Cardiac fibroblast (primary cell): ENCODE measurements at places on chromosomes 13 and 19.

GRCh38 chr13:71787414-71787813 lies 79.6 kb downstream of the DACH1 start:
- DNase-seq: no peak

GRCh38 chr13:40115426-40115825 lies 460.0 kb downstream of the COG6 start:
- peak; percentile 34 for DNase-seq

GRCh38 chr19:48836089-48837017 lies at the start of gene HSD17B14:
Gene HSD17B14, minus strand, starts transcription at chr19:48836491. Its CDS starts 80 bp downstream, at chr19:48836411.
- DNase-seq: peak; percentile 65

GRCh38 chr13:93698016-93698613 lies 471.5 kb downstream of the GPC6 start:
- no peak for DNase-seq

DNA sequence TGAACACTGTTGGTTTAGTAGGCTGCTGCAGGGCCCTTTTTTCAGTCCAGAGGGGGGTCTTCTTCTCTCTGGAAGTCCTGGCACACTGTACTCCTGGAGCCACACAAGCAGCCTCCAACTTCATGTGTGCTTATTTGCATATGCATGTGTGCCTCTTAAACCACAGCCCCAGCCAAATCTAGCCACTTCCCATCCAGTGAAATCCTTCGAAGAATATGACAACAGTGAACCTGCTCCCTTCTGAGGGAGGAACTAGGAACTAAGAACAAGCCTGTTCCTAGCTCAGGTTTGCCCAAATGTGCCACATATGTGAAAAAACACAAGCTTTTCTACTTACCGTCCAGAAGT lies 348.5 kb downstream of the FOXO1 start:
- no peak for DNase-seq

DNA sequence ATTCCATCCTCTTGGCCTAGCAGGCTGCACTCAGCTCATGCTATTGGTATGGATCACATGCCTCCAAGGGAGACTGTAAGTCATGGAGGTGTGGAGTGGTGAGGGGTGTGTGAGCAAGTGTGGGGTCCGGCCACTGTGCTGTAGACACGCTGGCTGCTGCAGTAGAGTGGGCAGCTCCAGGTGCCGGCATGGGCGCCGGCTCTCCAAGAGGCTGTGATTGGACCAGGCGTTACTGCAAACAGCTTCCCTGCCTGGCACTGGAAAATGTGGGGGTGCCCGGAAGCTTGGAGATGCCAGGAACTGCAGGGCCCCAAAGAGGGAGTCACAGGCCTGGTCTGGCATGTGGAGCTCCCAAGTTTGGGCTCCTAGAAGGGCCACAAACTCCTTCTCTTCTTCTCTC lies 245.7 kb downstream of the GPC6 start:
- DNase-seq: no peak

- DNase-seq: no peak
Observed at GRCh38 chr19:42216653-42217519, 591 bp downstream of the DEDD2 start.

DNA sequence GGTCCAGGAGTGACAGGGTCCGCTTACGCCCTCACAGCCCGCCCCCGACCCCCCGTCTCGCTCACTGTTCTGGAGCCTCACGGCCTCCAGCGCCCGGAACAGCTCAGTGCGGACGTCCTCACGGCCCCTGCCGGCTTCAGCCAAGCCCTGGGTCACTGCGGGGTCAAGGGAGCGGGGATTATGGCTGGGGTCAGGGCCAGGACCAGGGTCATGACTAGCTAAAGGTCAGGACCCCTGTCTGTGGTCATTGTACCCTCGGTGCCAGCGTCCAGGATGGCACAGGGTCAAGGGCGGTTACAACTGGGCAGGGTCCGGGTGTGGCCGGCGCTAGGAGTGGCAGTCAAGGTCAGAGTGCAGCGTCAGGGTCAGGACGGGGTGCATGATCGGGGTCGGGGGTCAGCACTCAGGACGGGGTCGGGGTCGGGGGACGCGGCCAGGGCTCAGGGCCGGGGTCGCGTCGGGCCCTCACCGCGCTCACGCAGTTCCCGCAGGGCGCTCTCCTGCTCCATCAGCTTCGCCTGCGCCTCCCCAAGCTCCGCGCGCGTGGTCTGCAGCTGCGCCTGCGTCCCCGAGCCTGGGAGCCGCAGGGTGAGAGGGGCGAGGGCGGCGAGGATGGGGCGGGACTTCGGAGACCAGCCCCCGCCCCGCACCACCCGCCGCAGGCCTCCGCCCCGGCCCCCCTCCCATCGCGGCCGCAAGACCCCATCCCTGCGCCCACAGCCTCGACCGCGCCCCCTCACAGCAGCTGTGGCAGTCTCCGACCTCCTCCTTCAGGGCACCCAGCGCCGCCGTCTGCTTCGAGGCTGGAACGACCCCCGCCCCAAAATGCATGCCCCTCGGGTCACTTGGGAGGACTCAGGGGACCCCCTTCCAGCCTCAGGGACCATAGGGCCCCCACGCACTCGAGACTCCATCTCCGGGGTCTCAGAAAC lies 1.4 kb downstream of the CLEC4G start:
- no peak for DNase-seq

DNA sequence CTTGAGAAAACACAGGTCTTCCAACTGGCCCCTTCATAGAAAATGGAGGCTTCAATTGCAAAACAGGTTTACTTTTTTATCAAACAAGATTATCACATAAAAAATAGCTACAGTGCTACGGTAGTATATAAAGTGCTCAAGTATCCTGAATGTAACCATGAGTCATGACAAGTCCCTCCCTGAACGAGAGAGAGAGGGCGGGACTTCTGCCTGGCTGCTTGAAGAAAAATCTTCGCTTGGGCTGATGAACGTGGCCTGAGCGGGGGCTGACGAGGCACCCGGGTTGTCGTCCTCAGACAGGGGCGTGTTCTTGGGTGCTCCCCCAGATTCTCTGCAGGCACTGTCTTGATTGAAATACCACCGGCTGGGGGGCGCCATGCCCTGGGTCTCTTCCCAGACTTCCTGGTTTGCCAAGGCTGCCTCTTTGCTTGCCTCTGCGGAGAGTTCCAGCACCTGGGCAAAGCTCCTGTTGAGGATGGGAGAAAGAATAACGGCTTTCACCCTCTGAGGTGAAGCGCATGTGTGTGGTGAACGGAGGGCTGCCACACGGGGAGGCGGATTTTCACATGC lies 23.2 kb upstream of the CPAMD8 start:
- DNase-seq: peak; percentile 61

GRCh38 chr13:42035905-42036521 lies 12.4 kb upstream of the DGKH start:
- peak; percentile 25 for DNase-seq

DNA sequence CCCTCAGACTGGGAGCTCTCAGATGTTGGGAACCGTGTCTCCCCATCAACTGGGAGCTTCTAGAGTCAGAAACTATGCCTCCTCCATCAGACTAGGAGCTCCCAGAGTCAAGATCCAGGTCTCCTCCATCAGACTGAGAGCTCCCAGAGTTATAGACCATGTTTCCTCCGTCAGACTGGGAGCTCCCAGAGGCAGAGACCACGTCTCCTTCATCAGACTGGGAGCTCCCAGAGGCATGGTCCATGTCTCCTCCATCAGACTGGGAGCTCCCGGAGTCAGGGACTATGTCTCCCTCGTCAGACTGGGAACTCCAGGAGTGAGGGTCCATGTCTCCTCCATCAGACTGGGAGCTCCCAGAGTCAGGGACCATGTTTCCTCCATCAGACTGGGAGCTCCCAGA lies 10.0 kb downstream of the CEACAM16 start:
- DNase-seq: no peak

DNA sequence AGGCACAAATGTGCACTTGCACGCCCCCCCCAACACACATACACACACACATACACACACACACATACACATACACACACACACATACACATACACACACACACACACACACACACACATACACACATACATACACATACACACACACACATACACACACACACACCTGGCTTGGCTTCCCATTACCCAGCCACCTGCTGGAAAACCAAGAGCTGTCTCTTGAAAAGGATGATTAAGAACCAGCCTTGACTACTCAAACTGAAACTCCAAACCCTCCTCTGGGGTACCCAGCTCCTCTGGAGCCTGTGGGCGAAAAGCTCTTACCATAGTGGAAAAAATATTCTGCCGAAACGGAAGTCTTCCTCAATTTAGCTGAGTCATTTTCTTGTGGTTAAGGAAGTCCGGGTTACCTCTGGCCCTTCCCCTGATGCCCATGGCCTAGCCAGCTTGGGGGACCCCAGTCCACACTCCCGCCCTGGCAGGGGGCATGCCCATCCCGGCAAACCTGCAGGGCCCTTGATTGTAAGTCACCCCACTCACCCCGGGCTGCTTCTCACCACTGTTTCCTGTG lies 21.9 kb downstream of the CEBPA start:
- DNase-seq: no peak

GRCh38 chr13:111396457-111396856 lies 76.0 kb downstream of the TEX29 start:
- no peak for DNase-seq

DNA sequence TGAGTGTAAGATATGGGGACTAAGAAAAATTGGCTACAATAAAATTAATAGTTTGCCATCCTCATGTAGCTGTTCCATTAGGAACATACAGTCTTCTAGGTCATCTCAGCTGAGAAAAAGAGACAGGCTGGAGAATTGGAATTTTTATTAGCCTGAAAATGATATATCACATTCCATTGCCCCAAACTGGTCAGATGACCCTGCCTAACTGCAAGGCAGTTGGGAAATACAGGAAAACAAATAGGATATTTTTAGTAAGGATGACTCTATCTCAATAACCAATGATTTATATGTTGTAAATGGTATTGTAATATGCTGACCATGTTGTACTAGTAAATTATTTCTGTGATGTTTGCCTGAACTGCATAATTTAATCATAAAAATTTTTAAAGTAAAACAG lies 673.8 kb downstream of the PCDH9 start:
- DNase-seq: peak; percentile 37

DNA sequence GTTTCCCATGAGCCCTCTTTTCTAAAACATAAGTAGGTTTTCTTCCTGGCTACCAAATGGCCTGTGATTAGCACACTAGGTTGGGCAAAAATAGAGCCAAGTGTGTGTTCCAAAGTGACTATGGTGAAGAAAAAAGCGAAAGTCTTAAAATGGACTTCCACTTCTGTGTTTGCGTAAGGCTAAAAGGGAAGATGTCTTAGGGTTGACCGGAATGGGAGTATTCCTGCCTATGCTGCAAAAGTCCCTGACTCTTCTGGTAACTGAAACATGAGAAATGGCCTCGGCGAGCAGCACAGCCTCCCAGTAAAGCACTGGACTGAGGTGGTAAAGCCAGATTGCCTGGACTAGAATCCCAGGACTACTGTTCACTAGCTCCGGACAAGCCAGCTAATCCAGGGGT lies 2.4 kb upstream of the FPR1 start:
- DNase-seq: no peak

GRCh38 chr13:26964278-26965250 lies 204.0 kb upstream of the GPR12 start:
- DNase-seq: peak; percentile 55

- peak; percentile 7 for DNase-seq
Observed at GRCh38 chr19:39246951-39247669, 1.5 kb downstream of the IFNL4 start.

DNA sequence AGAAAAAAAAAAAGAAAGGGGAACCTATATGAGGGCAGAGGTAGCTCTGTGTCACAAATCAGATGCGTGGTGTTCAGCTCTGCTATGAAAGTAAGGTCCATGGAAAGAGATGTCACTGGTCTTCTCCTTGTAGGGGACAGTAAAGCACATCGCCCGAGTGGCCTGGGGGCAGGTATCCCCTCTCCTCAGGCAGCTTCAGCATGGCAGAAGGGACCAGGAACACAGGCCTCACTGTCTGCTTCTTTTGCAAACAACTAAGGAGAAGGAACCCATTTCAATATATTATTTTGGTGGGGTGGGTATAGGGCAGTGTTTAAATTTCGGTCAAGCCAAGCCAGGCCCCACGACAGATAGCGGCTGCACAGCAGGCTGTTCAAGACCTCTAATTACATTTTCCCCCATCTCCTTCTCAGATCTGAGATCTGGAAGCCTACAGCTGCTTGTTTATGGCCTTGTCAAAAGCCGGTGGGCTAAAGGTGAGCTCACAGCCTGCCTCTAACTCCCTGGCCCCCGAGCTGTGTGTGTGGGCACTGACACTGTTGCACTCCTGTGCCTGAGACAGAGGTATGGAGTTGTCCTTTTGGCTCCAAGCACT lies 72.8 kb downstream of the HSPH1 start:
- no peak for DNase-seq

- no peak for DNase-seq
Observed at GRCh38 chr19:53642381-53643099, 10.7 kb downstream of the DPRX start.

DNA sequence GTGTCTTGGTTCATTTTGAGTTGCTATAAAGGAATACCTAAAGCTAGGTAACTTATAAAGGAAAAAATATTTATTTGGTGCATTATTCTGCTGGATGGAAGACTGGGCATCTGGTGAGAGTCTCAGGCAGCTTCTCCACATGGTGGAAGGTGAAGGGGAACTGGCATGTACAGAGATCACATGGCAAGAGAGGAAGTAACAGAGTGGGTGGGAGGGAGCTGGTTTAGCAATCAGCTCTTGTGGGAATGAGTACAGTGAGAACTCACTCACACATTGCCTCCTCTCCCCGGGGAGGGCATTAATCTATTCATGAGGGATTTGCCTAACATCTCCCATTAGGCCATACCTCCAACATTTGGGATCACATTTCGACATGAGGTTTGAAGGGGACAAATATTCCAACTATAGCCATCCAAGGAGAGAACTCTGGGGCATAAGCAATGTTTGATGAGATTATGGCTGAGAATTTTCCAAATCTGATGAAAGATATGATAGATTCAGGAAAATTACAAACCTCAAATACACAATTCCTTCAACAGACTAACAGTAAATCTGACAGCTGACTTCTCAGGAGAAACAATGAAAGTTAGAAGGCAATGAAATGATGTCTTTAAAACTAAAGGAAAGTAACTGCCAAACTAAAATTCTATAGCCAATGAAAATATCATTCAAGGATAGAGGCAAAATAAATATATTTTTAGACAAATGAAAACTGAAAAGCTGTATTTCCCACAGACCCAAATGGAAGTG lies 52.5 kb downstream of the MTUS2 start:
- DNase-seq: no peak

- DNase-seq: no peak
Observed at GRCh38 chr19:55258476-55258827, 365 bp downstream of the PPP6R1 start.

- peak; percentile 99 for DNase-seq
Observed at GRCh38 chr13:30870049-30870884, 35.8 kb upstream of the MEDAG start.

DNA sequence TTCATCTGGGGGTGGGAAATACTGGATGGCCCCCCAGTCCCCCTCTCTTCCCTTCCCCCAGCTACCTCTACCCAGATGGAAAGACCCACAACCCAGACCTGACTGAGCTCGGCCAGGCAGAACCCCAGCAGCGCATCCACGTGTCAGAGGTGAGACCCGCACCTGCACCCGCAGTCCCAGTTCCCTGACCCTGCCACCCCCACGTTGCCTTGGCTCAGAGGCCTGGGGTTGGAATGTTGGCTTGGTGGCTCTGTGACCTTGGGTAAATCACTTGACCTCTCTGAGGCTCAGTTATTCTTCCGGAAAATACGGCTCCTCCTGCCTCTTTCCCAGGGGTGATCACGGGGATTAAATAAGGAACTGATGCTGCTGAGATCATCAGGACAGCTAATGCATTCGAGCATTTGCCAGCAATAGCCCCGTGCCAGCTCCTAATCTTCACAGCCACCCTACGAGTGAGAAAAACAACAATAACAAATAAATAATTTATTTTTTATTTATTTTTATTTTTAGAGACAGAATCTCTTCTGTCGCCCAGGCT lies 12.3 kb downstream of the CBLC start:
- no peak for DNase-seq
